ENCODE measurements at places on chromosomes 7 and 10. TPM values are rescaled to one million over a fixed set of nuclear protein-coding genes. Genes with fewer than 3 reads are reported as not detected.

- ATAC-seq: no peak
Observed at GRCh38 chr7:51260516-51260915, 56.1 kb downstream of the COBL start.

DNA sequence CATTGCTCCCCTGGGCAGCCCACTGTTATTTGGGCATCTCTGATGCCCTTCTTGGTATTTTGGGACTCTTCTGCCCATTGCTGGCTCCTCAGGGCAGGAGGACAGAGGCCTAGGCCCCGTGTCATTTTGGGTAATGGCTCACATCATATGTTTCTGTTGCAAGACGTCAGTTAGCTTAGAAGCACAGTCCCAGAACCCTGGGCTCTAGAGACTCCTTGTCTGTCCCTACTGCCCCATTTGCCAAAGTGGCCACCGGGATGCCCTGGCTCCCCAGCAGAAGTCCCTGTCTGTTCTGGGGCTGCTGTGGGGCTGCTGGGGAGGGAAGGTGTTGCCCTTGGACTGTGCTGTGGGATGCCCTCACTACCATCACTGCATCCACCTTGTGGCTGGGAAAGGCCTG, 48.8 kb downstream of the ADCYAP1R1 start:
- ATAC-seq: no peak

GRCh38 chr7:105532709-105533460, 884 bp downstream of the RINT1 start:
- ATAC-seq: no peak

DNA sequence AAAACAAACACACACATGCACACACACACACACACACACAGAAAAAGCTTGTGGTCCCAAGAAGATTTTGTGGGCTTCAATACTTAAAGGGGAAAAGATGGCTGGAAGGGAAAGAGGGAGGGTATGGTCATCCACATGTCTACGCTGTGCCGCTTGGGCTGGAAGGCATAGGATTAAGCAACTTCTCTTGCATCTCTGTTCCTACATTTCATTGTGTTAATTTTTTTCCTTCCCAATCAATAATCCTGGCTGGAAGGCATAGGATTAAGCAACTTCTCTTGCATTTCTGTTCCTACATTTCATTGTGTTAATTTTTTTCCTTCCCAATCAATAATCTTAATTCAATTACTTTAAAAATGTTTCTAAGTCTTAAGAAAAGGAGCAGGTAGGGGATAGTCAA, 30.6 kb downstream of the C10orf120 start:
- ATAC-seq: no peak

DNA sequence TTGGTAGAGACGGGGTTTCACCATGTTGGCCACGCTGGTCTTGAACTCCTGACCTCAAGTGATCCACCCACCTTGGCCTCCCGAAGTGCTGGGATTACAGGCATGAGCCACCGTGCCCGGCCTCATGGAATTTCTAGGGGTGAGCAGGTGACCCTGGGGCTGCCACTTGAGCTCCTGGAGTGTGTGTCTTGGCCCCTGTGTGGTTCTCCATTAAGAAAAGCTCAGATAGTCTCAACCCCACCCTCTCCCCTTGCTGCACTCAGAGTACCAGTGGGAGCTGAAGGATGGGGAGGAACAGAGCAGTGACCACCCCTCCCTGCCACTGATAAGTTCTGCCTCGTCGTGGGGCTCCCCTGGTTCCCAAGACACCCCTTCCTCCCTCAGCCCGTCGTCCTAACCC, 45.3 kb downstream of the RCC1L start:
- no peak for ATAC-seq

- ATAC-seq: peak; percentile 20
Observed at GRCh38 chr7:139739863-139740597, 37.8 kb downstream of the HIPK2 start.

DNA sequence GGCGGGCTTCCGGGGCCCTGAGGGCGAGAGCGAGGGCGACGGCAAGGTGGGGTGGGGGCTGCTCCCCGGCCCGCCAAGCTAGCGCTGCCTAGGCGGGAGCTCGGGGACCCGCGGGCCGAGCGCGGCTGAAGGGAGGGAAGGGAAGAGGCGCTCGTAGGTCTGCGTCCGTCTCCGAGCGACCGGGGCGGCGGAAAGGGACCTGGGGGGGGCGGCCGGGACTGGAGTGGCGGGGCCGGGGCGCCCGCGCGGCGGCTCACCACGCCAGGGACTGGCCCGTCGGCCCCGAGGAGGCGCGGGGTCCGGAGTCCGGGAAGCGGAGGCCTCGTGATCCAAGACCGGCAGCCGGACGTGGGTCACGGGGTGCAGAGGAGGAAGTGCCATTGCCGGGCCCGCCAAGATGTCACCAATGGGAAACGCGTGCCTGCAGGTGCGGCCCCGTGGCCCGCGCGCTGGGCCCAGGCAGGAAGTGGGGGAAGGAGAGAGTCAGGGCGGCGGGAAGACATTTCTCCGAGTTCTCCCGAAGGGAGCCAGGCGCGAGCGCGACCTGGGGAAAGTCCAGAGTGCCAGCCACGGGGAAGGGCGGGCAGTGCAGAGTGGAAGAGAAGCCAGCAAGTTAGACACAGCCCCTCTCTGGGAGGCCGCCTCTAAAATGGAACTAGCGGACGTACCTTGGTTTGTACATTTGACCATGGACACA, 11.9 kb downstream of the HNRNPF start:
- ATAC-seq: peak; percentile 91

DNA sequence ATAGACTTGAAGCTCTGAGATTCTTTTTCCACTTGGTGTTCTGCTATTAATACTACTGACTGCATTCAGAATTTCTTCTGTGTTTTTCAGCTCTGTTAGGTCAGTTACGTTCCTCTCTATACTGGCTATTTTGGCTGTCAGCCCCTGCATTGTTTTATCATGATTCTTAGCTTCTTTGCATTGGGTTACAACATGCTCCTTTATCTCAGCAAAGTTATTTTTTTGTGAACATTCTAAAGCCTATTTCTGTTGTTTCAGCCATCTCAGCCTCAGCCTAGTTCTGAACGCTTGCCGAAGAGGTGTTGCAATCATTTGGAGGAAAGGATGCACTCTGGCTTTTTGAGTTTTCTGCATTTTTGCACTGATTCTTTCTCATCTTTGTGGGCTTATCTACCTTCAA, 201.5 kb upstream of the GNAI1 start:
- ATAC-seq: no peak

DNA sequence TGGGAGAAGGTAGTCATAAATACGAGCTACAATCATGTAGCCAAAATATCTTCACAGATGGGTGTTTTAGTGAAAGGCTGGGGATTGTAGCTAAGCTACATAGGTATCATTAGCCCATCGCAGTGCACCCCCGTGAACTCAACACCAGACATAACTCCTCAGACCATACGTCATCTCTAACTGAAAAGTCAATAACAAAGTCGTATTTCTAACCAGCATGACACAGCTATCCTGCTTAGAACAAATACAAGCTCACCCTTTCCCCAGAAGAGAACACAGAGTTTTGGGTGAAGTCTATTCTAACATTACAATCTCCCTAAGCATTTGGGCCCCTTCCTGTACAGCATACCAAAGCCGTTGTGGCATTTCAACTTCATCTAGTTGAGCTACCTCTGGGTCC, 636.6 kb upstream of the DPP6 start:
- no peak for ATAC-seq

DNA sequence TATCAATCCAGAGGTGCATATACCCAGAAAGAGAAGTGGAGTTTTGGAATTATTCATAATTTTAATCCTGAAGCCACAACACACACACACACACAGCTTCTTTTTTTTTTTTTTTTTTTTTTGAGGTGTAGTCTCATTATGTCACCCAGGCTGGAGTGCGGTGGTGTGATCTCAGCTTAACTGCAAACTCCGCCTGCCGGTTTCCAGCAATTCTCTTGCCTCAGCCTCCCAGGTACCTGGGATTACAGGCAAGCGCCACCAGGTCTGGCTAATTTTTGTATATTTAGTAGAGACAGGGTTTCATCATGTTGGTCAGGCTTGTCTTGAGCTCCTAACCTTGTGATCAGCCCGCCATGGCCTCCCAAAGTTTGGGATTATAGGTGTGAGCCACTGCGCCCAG, 35.4 kb downstream of the TET1 start:
- ATAC-seq: no peak

GRCh38 chr10:86665868-86666267, 2.4 kb upstream of the LDB3 start:
- ATAC-seq: no peak

- ATAC-seq: no peak
Observed at GRCh38 chr10:111116211-111116610, 39.4 kb downstream of the ADRA2A start.

- peak; percentile 68 for ATAC-seq
Observed at GRCh38 chr10:29646238-29646902, 11.6 kb upstream of the SVIL start.

DNA sequence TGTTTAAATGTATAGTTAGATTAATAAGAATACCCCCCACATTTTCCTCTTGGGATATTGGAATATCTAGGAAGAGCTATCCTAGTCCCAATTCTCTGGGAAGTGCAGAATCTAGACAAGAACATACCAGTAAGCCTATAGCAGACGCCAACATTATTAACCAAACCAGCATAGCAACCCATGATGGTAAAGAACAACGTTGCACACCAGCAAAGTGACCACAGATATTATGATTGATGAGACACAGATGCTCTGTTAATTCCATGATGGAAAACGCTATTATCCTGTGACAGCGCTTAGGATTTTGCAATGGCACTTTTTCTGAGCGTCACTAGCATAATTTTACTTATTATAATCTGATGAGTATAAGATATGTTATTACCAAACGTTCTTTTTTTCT, 603.1 kb upstream of the PCDH15 start:
- no peak for ATAC-seq

DNA sequence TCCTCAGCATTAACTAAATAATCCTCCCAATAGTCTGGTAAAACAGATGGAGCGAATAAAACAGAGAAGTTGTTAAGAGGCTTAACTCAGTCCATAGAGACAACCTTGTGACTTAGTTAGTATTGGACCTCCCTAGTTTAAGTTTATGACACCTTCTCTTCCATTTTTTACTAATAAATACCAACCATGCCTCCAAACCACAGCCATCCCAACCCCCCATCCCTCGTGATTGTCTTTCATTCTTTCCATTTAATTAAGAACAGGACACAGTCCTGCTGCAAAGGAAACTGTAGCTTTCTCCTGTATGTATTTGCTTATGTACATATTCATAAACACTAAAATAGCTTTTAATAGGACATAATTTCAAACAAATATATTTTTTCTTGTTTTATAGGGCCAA, 238.2 kb downstream of the SEMA3D start:
- no peak for ATAC-seq

DNA sequence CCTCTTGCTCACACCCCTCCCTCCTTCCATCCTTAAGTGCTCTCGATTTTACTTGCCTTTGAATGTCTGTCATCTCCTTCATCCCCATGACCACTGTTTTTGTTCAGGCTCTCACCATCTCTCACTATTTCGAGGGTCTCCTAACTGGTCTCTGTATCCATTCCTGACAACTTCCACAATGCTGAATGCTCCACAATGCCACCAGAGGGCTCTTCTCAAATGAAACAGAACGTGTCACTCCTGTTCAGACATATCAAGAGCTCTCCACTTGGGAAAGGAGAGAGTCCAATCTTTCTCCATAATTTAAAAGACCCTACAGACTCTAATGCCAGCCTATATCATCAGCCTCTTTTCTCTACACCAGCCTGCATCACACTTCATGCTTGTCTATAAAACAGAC, 9.0 kb upstream of the SLC13A1 start:
- no peak for ATAC-seq

The CFTR gene
- 0.60 TPM for total RNA-seq

The SLC26A3 gene
- total RNA-seq: 0.44 TPM

The NPY4R gene
- total RNA-seq: 0.32 TPM

The MRC1 gene
- total RNA-seq: 1.2 TPM

The CPA2 gene
- not detected for total RNA-seq

The AKR1B15 gene
- total RNA-seq: 35.1 TPM

The LRGUK gene
- total RNA-seq: 0.32 TPM

The CFAP69 gene
- total RNA-seq: 1.1 TPM

The FGL2 gene
- total RNA-seq: 1.6 TPM

The TAS2R41 gene
- total RNA-seq: not detected

The ADAMTS14 gene
- 0.64 TPM for total RNA-seq

The GPR85 gene
- total RNA-seq: 0.32 TPM

The FAM107B gene
- 19.0 TPM for total RNA-seq

The GAD2 gene
- not detected for total RNA-seq
